ENCODE measurements at places on chromosomes 3 and 15.

GRCh38 chr15:98955961-98956723 lies 51.5 kb downstream of the PGPEP1L start:
- DNase-seq = no peak

DNA sequence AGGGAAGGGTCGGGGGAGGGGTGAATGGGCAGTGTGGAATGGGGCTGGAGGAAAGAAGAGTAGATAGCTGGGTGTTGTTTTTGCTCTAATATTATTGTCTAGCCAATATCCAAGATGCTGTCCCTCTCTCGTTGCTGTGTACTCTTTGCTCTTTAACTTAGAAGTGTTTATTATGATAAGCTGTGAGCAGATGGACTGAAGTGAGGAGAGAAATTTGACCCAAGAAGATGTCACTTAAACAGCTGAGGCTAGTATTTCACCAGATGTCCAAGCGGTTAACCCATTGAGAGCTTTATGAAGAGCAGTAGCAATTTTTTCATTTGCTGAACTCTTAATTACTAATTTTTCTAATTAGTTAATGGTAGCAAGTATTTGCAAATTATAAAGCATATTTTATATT lies 212.2 kb upstream of the TP63 start:
- DNase-seq = no peak

DNA sequence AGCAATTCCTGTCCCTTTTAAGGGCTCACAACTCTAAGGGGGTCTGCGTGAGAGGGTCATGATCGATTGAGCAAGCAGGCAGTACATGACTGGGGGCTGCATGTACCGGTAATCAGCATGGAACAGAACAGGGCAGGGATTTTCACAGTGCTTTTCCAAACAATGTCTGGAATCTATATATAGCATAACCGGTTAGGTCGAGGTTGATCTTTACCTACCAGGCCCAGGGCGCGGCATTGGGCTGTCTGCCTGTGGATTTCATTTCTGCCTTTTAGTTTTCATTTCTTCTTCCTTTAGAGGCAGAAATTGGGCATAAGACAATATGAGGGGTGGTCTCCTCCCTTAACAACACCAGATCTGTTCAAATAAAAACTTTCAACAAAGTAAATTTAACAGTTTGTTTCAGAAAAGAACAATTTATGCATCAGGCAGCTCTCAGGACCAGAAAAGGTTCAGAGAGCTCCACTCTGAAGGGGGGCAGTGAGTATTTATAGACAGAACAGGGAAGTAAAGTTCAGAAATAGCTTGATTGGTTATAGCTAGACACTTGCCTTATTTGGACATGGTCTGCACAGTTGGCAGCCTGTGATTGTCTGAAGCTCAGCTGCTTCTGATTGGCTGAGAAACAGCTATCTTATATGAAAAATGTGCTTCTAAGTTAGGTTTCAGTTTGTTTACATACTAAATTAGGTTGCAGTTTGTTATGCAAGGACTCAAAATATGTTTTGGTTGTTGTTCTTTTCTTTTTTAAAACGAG lies 17.2 kb upstream of the B4GALT4 start:
- DNase-seq = no peak

DNA sequence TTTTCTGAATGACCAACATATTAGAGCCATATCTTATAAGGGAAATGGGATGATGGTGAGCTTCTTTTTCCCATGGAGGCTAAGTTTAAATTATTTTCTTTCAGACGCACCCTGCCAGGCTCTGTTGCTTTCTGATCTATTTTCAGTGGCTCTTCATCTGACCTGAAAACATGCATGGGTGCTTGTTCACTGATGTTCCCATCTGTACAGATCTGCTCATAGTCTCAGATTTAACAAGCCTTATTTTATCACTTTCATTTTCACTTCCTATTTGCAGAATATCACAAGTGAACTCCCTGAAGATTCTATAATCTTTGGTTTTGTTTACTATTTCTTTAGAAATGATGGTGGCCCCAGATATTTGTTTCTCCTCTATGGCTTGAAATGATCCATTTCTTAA lies 31.1 kb upstream of the SUCLG2 start:
- DNase-seq = no peak

GRCh38 chr3:124034016-124034843 lies 42.3 kb upstream of the ROPN1 start:
- no peak for DNase-seq

DNA sequence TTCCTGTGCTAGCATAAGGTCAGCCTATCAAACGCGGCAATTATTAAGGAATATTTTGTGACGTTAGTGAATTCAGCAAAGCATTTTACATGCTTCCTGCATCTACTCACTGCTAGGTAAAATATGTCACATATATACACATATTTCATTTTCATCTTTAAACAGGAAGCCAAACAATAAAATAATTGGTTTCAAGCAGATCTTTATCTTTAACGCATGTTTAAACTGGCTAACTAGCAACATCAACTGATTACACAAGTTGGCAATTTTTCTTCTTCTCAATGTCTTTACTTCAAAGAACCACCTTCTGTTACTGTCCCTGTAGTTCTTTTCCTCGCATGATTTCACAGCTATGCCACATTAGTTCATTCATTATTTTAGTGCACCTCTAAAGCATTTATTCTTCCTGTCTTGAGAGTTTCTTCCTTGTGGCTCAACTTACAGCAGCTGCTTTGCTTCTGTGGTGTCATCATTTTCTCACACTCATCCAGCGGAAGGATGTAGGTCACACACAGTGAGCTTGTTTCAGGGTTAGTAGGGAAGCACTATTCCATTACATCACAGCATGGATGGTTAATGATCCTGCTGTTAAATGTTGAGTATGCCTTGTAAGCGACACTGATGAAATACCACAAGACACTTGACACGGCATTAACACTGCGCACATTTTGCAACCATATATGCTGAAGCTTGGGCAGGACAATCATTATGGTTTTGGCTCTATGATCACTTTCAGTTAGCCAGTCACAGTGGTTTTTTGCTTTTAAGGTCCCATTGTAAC lies 2.3 kb upstream of the BCHE start:
- no peak for DNase-seq

GRCh38 chr15:75353604-75354003 lies 6.8 kb downstream of the NEIL1 start:
- DNase-seq = no peak

GRCh38 chr15:29208352-29208751 lies 61.3 kb downstream of the NSMCE3 start:
- no peak for DNase-seq

DNA sequence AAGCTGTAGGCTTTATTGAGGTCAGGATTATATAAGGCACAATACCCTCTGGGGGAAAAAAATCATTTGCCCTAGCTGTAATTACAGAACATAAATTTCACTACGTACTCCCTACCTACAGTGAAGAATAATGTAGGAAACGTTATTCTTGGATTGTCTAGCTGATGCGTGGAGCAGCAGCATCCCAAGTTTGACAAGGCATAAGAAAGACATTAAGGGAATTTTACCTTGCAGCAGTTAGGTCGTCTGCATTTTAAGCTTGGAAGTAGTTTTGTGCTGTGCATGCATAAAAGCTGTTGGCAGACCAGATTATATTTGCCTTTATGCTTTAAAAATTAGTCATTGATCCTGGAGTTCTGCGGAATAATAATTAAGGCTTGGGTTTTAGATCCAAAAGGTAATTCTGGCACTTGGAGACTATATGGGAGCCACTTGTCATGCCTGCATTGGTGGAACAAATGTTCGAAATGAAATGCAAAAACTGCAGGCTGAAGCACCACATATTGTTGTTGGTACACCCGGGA lies 2.2 kb downstream of the EIF4A2 start:
- no peak for DNase-seq

DNA sequence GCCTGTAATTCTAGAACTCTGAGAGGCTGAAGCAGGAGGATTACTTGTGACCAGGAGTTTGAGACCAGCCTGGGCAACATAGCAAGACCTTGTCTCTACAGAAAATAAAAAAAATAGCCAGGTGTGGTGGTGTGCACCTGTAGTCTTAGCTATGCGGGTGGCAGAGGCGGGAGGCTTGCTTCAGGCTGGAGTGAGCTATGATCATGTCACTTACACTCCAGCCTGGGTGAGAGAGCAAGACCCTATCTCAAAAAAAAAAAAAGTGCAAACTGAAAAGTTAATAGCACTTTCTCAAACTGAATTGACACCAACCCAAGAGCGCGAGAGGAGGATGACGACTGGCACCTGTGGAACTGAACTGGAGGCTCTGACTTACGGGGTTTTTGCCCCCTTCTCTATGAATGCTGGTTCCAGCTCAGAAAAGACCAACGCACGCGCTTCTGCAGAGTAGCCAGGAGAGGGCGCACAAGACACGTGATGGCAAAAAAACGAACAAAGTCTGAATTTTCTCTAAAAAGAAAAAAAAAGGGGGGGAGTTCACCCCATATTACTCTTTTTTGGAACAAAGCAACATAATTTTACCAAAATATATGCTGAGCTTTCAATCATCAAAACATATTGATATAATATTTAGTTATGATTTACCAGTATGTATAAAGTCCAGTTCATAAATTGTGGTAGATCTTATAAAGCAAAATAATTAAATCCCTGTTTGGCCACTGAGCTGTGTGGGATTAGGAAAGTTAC lies 23.7 kb downstream of the CFAP92 start:
- no peak for DNase-seq

GRCh38 chr15:100994597-100995446 lies 75.7 kb downstream of the LRRK1 start:
- DNase-seq = no peak

DNA sequence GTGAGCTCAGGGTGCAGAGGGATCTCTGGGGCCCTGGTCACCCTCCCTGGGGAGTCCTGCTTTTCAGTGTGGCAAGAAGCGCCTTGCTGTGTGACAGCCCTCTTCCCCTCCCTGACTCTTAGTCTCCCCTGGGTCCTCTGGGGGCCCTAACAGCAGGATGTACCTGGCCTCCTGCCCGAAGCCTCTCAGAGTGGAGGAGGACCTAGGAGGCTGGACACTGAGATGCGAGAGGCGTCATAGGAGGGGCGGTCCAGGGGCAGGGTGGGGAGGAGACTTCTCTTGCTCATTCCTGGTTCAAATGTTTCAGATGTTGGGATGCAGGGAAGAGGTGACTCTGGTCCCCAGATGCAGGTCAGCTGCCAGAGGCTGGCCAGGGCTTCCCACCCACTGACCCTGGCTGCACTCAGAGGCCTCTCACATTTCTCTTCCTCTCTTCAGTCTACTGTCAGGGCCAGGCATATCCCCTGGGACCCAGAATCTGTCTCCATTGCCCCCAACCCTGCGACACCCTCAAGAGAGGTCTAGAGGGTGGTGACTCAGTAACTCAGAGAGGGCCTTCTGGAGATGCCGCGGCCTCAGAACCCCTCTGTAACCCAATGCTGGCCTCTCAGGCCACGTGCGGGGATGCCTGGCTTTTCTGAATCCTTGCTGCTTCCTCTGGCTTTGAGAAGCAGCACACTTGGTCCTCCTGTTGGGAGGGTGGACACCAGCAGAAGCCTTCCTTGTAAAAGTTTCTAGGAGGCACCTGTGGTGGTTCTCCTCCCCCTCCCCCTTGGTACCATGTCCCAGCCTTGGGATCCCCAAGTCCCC lies 25.9 kb downstream of the SNX33 start:
- no peak for DNase-seq

- no peak for DNase-seq
Observed at GRCh38 chr15:99614749-99615288, 49.0 kb downstream of the MEF2A start.

GRCh38 chr3:166518040-166518439 lies 680.8 kb upstream of the BCHE start:
- no peak for DNase-seq

DNA sequence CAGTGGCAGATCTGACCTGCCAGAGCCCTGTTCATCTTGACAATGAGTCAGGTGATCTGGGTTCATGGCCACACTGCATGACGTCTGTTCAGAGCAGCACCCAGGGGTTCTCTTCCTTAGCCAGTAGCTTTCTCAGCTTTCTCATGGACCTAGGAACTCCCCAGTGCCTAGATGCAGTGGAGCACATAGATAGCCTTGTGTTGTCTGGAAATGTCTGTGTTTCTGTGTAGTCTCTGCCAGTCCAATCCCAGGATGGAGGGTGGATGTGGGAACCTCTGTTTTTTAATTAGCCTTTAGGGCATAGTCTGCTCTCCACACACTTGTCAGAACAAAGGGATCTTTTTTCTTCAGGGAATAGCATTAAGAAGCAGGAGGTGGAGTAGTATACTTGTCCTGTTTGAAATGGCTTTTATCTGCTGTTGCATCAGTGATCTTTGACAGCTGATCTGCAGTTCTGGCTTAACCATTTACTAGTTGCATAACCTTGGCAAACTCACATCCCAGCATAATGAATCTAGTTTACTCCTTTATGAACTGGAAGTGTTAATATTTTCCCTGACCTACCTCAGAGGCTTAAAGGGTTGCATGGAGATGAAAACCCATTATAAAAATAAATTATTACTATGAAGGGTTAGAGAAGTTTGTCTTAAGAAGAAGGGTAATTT lies 16.1 kb upstream of the CACNA1D start:
- no peak for DNase-seq

GRCh38 chr3:36114353-36114752 lies 266.0 kb upstream of the STAC start:
- DNase-seq = no peak

DNA sequence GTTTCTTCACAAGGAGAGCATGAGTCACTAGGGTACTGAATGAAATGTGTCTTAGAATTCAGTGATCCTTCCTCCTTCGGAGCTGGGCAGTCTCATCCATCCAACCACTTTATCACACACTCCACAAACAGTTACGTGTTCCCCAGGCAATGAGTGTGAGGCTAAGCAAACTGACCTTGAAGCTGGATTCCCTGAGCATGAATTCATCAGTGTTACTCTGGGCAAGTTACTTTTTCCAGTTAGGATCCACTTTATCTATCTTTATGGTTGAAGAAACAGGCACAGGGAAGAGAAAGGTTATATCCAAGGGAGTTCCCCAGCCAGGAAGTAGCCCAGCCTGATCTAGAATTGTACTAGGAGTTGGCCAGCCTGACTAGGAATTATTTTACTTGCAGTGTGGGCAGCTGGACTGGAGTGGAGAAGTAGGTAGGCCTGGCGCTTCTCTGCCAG lies 17.1 kb upstream of the GCNT3 start:
- DNase-seq = no peak

DNA sequence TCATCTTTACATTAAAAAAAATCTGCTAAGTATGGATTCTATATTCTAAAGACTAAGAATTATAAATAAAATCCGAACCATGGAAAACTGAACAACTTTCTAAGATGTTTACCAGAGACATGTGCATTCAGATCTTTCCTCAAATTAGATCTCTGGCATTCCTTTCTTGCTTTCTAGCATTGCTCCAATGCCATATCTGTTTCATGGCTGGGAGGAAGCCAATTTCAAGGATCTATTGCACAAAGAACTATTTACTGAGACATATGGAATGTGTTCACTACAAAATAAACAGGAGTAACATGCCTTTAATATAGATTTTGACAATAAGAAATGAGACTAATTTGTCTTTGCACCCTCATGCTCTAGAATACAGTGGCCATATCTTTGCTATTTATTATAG lies 45.1 kb upstream of the NANOGP8 start:
- DNase-seq = no peak

GRCh38 chr3:8453153-8453552 lies 48.5 kb upstream of the LMCD1 start:
- no peak for DNase-seq

GRCh38 chr15:50260969-50261496 lies 4.5 kb downstream of the HDC start:
- DNase-seq = no peak

Data from stimulated activated CD4-positive, alpha-beta T cell treated with anti-CD3 and anti-CD28 coated beads, TNF-alpha, amount 100 ng/mL, for 1 hour (primary cell).